ENCODE measurements at places on chromosomes 4 and X. TPM values are rescaled to one million over a fixed set of nuclear protein-coding genes. Genes with fewer than 3 reads are reported as not detected.
A peak's percentile ranks its signal among the peaks of the same experiment; 100 is the strongest.

DNA sequence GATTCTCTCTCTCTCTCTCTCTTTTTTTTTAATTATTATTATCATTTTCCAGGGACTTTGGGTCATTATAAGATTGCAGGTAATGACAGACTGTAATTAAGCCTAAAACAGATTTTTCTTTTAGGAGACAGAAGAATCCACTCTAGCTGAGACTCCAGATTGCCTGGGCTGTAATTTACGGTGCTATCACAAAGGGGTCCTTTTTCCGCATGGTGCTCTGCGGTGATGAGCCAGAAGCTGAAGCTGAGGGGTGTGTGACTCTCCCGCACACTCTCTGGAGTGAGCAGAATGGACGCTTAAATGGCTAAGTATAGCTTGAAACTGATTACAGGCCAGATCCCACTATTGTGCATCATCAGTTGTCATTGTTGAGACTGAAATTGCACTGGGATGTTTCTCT is 50.0 kb downstream of the LGI2 start:
- DNase-seq = no peak
- no peak overlapping the region for H3K27ac ChIP-seq
- no peak overlapping the region for H3K4me3 ChIP-seq
- H3K27me3 ChIP-seq = peaks cover 16% of the 10 kb centered on the region

GRCh38 chr4:159353422-159354116 is 250.7 kb downstream of the RAPGEF2 start:
- DNase-seq = no peak
- H3K4me3 ChIP-seq = no peak overlapping the region
- no peak overlapping the region for H3K27ac ChIP-seq
- H3K36me3 ChIP-seq = peaks cover 35% of the 10 kb centered on the region

- H3K27ac ChIP-seq = no peak overlapping the region
- no peaks in the 10 kb centered on the region for H3K4me1 ChIP-seq
- no peak overlapping the region for H3K4me3 ChIP-seq
- DNase-seq = no peak
- H3K27me3 ChIP-seq = peaks cover 2% of the 10 kb centered on the region
Measured at GRCh38 chr4:88063634-88064296, 56.3 kb downstream of the PKD2 start.

DNA sequence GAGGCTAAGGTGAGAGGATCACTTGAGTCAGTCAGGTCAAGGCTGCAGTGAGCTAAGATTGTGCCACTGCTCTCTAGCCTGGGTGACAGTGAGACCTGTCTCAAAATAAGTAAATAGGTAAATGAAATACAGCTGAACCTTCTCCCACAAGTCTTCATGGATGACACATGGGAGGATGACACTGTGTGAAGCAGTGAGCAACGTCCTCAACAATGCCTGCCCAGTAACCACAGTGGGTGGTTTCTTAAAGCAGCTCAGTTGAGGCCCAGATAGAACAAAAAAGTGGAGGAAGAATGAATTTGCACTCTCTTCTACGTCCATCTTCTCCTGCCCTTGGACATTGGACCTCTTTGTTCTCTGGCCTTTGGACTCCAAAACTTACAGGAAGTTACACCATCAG is 52.7 kb downstream of the MSX1 start:
- peaks cover 15% of the 10 kb centered on the region for H3K27me3 ChIP-seq
- no peaks in the 10 kb centered on the region for H3K4me1 ChIP-seq
- H3K4me3 ChIP-seq = no peak overlapping the region
- no peak for DNase-seq
- no peak overlapping the region for H3K27ac ChIP-seq

DNA sequence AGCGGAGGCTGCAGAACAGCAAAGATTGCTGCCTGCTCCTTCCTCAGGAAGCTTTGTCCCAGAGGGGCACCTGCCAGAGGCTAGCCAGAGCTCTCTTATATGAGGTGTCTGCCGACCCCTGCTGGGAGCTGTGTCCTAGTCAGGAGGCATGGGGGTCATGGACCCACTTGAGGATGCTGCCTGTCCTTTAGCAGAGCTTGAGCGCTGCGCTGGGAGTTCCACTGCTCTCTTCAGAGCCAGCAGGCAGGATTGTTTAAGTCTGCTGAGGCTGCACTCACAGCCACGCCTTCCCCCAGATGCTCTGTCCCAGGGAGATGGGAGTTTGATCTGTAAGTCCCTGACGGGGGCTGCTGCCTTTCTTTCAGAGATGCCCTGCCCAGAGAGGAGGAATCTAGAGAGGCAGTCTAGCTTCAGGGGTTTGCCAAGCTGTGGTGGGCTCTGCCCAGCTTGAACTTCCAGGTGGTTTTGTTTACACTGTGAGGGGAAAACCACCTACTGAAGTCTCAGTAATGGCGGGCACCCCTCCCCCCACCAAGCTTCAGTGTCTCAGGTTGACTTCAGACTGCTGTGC is 10.9 kb downstream of the DCK start:
- H3K36me3 ChIP-seq = peaks cover 36% of the 10 kb centered on the region
- peaks cover 43% of the 10 kb centered on the region for H3K4me1 ChIP-seq
- no peak overlapping the region for H3K4me3 ChIP-seq
- no peaks in the 10 kb centered on the region for H3K27me3 ChIP-seq
- DNase-seq = no peak

FAM53A gene
- total RNA-seq = 2.7 TPM

DNA sequence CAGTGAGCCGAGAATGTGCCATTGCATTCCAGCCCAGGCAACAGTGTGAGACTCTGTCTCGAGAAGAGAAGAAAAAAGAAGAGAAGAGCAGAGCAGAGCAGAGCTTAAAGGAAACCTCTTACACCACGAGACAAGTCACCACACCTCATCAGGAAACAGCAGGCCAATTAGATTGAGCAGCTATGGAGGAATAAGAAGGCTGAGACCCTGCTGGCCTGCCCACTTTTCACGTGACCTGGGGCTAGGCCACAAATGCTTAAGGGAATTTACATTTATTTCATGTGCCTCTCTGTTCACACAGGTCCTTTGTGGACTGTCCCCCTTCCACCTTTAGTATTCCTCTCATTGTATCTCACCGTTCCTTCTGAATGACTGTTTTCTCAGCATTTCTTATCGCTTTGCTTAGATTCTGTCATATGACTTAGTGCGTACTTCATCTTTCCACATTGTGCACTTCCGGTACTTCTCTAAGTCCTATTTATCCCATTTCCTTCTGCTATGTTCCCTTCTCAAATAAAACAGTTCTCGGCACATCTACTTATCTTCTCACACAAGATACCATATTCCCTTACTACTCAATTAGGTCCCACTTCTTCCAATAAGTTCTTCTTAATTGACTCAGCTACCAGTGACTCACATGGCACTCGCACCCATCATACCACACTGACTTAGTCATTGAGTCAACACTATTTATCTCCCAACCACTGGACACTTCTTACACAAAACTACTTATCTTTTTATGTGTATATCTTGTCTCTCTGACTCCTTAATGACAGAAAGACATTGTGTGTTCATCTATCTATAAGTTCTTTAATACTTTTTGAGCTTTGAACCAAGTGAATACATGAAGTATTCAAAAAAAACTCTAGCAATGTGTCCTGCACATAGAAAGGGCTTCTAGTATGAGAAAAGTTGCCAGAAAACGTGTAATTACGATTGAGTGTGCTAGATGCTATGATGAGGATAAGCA is 11.0 kb downstream of the CUL4B start:
- peak overlapping the region; percentile 95 for H3K27ac ChIP-seq
- H3K4me3 ChIP-seq = peak overlapping the region; percentile 76
- DNase-seq = peak; percentile 91
- H3K4me1 ChIP-seq = peaks cover 54% of the 10 kb centered on the region

- peaks cover 6% of the 10 kb centered on the region for H3K4me1 ChIP-seq
- no peak for DNase-seq
- H3K4me3 ChIP-seq = no peak overlapping the region
- H3K27me3 ChIP-seq = peaks cover 5% of the 10 kb centered on the region
Measured at GRCh38 chrX:1679238-1679637, 64.4 kb downstream of the ASMT start.

DNA sequence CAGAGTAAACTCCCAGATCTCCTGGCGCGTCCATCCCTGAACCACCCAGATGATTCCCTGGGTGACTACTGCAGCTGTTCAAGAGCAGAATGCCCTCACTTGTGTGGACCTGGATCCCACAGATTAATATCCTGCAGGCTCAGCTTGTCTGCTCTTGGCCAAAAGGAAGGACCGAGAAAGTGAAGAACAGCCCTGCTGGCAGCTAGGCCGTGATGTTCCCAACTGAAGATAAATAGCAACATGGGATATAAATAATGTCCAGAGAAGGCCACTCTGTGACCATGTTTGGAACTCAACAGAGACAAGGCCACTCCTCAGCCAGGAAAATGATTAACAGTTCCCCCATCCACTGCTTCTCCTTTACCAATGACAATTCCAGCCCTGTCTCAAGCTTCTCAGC is 21.5 kb downstream of the SUPT20HL2 start:
- no peak overlapping the region for H3K4me3 ChIP-seq
- no peaks in the 10 kb centered on the region for H3K4me1 ChIP-seq
- peaks cover 2% of the 10 kb centered on the region for H3K27me3 ChIP-seq
- DNase-seq = no peak
- H3K27ac ChIP-seq = no peak overlapping the region

SLC30A9 gene
- total RNA-seq = 69.6 TPM

DNA sequence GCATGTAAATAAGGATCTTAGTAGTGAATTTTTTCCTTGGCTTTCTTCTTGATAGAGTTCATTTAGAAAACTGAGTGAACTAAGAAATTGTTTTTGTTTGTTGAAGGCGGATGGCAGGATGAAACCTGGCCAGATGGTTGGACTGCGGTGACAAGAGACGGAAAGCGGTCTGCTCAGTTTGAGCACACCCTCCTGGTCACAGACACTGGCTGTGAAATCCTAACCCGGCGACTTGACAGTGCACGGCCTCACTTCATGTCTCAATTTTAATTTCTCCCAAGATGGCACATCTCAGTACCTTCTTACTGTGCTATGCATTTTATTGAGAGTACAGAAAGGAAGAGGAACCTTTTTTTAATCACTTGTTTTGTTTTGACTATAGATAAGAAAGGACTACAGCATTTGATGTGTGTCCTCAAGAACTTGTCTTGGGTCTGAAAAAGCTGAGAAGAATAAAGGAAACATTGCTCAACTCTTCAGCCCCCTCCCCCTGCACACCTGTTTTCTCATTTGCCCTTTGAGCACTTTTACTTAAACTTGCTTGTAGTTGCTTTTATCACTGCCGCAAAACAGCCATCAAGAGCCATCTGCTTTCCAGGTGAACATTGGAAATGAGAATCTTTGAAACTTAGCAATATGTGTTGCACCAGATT is 27.4 kb downstream of the ADH5 start:
- peaks cover 66% of the 10 kb centered on the region for H3K36me3 ChIP-seq
- H3K27ac ChIP-seq = peak overlapping the region; percentile 91
- peaks cover 61% of the 10 kb centered on the region for H3K4me1 ChIP-seq
- no peak for DNase-seq
- H3K27me3 ChIP-seq = no peaks in the 10 kb centered on the region
- peak overlapping the region; percentile 20 for H3K4me3 ChIP-seq

RAB41 gene
- total RNA-seq = not detected

BGN gene
- 347 TPM for total RNA-seq

- peaks cover 4% of the 10 kb centered on the region for H3K27me3 ChIP-seq
- H3K4me1 ChIP-seq = peaks cover 23% of the 10 kb centered on the region
- H3K27ac ChIP-seq = peak overlapping the region; percentile 89
- H3K36me3 ChIP-seq = peaks cover 17% of the 10 kb centered on the region
- DNase-seq = no peak
- H3K4me3 ChIP-seq = peak overlapping the region; percentile 97
Measured at GRCh38 chrX:103254171-103254824, 657 bp downstream of the TCEAL8 start.

DNA sequence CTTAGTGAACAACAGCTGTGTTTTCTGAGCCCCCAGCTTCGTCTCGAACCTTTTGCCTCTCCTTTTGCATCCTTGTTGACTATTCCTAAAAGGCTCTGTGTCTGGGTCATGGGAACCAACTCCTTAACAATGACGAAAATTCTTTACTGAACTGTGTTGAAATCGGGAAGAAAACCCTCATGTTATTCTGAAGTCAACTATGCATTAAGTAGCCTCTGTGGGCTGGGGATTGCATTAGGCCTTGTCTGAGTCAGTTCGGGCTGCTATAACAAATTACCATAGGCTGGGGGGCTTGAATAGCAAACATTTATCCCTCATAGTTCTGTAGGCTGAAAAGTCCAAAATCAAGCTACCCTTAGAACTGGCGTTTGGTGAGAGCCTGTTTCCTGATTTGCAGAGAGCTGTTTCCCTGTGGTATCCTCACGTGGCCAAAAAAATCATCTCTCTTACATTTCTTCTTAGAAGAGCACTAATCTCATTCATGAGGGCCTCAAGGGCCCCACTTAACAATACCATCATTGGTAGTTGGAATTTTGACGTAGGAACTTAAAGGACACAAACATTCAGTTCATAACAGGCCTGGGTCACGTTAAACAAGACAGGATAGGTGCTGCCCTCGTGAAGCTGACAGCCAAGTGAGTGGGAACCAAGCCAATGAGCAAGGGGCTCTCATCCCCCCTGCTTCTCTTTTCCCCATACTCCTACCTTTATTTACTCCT is 75.9 kb downstream of the CLNK start:
- H3K36me3 ChIP-seq = 0 out of 2 replicates have a peak, but pooled peaks cover 1% of the 10 kb centered on the region
- no peak for DNase-seq
- peaks cover 53% of the 10 kb centered on the region for H3K4me1 ChIP-seq
- H3K27me3 ChIP-seq = no peaks in the 10 kb centered on the region
- no peak overlapping the region for H3K4me3 ChIP-seq
- no peak overlapping the region for H3K27ac ChIP-seq

DNA sequence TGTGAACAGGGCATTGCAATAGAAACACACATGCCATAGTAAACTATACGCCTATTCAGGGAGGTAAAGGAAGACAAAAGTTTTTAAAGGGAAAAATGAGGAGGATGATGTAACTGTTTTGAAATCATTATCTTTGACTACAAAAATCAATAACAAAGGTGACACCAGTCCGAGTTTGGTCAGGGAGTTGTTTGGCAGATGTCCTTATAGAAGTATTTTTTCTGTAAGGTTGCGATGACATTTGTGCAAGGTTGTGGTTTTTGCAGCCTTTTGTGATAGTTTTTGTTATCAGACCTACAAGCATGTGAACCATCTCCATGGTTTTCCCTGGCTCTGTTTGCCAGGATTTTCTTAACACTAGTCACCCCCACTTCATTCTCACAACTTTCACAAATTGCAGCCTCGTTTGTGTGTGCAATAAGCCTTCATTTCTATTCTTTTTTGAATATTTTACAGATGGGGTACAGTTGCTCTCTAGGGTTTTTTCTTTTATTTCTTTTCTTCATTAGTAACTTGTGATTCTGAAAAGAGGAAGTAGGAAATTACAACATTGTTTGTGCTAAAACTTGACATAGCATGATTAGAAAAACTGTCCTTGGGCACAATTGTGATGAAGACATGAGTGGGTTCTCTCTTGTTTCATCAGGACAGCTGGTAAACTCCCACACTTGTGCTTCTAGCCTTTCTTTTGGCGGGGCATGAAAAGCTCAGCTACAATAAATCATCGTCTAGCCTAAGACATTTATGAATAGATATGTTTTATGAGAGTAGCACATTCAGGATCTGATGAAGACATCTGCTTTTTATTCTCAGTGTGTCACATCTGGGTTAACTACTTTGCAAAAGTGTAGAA is 60.2 kb upstream of the PNPLA4 start:
- peak overlapping the region; percentile 37 for H3K4me3 ChIP-seq
- DNase-seq = peak; percentile 25
- no peaks in the 10 kb centered on the region for H3K36me3 ChIP-seq
- peaks cover 72% of the 10 kb centered on the region for H3K4me1 ChIP-seq
- H3K27ac ChIP-seq = peak overlapping the region; percentile 90

ACE2 gene
- total RNA-seq = not detected

GRCh38 chr4:139606579-139607501 is 50.8 kb upstream of the SETD7 start:
- H3K4me3 ChIP-seq = peak overlapping the region; percentile 49
- no peaks in the 10 kb centered on the region for H3K27me3 ChIP-seq
- peak overlapping the region; percentile 80 for H3K27ac ChIP-seq
- DNase-seq = peak; percentile 74

GRCh38 chrX:15816886-15817285 is 26.6 kb downstream of the ZRSR2 start:
- H3K36me3 ChIP-seq = peaks cover 22% of the 10 kb centered on the region
- DNase-seq = no peak
- no peaks in the 10 kb centered on the region for H3K27me3 ChIP-seq
- H3K27ac ChIP-seq = no peak overlapping the region
- no peak overlapping the region for H3K4me3 ChIP-seq

Data from HFFc6 (cell line).